GM18507 (cell line): ENCODE measurements at places on chromosomes 6 and 20.

GRCh38 chr6:39114704-39115599, at the start of gene SAYSD1:
Gene SAYSD1 (minus strand): TSS chr6:39115186. CDS start chr6:39115089, 97 bp downstream.
- DNase-seq, result peak; percentile 87

DNA sequence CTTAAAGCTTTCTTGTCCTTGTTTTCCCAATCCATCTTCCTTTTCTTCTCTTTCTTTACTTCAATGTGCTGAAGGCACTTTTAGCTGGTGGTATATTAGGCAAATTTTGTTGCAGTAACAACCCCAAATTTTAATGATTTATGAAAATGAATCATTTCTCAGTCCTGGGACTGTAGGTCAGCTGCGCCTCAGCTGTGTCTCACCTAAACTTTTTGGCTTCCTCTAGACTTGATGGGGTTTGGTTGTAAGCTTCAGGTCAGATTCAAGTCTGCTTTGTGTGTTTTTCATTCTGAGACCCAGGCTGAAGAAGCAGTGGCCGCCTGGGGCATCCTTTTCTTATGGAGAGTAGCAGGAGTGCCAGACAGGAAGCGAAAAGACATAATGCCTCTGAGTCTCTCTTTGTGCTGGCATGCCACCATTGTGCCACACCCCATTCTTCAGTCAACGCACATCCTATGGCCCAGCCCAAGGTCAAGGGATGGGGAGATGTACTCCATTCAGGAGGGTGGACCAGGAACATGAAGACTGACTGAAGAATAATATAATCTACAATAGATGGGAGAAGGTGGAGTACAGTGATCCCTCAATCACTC, 28.9 kb upstream of the CD83 start:
- DNase-seq, result no peak

GRCh38 chr20:14832630-14833029, 495.2 kb upstream of the FLRT3 start:
- DNase-seq, result no peak

DNA sequence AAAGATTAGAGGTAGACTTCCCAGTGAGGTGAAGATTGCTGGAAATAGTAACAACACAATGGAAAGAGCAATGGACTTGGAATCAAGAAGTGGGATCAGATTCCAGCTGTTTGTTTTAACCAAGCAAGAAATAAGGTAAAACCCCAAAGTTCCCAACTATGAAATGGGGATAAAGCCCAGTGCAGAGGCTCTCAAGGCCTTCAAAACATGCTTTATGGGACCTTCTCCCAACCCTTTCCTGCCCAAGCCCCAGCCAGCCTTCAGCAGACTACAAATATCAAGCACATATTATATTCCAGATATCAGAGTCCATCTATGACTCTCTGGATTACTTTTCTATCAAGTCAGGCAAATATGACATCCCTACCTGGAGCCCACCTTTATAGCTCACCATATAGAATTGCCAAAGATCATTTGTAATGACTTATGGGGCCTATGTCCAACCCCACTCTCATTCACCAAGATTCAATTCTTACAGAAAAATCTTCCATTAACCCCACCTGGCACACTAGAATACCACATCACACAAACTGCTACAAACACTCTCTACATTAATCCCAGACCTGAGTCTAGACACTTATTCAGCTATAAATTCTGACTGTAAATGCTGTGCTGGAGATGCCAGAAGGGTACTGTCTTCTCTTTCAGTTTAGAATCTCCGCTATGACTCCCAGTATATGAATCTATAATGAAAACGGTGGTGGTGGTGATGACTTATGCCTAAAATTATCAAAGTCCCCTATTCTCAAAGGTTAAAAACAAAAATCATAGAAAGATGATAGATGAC, 6.1 kb downstream of the DDX39B start:
- no peak for DNase-seq

DNA sequence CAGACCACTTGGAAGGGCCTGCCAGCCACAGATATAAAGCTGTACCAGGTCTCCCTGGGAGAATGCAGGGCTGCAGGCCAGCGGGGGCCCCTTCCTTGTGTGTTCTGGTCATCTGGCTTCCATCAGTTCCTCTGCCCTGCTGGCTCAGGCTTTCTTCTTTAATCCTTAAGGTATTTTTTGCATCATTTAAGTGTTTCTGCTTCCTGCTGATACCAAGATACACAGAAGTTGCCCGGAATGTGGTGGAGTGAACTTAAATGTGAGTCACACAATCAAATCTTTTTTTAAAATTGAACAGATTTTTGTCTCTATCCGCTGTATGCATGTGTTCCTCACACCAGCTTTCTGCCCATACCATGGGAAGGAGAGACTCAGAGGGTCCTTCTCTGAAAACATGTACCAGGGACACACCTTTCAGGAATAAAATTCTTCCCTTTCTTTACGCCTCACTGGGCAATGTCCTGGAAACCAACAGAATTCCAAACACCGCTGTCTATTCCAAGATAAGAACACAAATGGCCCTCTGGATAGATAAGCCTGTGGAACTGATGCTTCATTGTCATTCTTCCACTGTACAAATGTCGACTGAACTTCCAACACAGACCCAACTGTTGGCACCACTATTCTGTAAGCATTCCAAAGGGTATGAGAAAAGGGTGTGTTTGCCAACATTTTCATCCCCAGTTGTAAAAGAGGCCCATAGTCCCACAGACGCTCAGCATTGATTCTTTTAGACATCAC, 206.2 kb upstream of the MYLIP start:
- DNase-seq, result no peak

- DNase-seq, result no peak
Observed at GRCh38 chr6:13478525-13478966, 8.9 kb downstream of the GFOD1 start.

- no peak for DNase-seq
Observed at GRCh38 chr6:90253631-90254030, 43.0 kb downstream of the BACH2 start.

DNA sequence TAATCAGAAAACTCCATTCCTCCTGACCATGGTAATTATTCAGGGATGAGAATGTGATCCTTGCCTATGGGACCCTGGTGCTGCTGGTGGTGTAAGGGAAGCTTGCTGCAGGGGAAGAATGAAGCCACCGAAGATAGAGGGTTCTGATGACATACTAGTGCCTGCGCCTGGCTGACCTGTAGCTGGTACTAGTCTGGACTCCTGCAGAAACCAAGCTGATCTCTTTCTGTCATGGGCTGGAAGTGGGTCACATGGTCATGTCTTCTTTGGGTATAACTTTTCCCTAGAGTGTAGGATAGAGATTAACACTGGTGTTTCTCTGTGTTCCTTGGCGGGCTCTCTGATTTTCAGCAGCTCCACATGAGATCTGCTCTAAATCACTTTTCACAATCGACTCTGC, 8.6 kb upstream of the SLC4A11 start:
- no peak for DNase-seq

DNA sequence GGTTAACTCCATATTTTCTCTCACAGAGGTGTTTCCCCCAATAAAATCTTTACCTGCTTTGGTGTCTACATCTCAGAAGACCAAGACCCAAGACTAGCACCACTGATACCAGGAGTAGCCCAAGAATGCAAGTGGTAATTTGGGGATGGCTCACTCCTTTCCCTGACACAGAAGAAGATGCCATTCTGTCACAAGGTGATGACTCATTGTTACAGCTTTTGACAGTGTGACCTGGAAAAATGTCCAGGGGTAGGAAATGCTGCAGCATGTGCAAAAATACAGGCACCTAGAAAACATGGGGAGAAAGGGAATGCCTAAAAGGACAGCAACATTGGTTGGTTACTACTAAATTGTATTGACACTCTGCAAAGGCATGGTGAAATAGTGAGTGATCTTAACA, 254.0 kb upstream of the GJE1 start:
- no peak for DNase-seq

DNA sequence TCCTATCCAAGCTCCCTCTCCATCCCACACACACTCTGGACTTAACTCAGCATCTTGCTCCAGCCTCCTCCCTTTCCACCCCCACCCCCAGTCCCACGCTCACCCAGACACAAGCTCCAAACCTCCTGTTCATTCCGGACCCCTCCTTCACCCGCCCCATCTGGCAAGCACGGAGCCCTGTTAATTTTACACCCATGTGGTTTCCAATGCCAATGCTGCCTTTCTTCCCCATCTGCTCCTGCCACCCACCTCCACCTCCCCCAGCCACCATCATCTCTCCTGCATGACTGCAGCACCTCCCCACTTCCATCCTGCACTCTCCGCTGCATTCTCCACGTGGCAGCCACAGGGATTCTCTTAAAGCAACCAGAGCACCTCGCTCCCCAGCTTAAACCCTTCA, 9.9 kb upstream of the CDK5RAP1 start:
- no peak for DNase-seq

DNA sequence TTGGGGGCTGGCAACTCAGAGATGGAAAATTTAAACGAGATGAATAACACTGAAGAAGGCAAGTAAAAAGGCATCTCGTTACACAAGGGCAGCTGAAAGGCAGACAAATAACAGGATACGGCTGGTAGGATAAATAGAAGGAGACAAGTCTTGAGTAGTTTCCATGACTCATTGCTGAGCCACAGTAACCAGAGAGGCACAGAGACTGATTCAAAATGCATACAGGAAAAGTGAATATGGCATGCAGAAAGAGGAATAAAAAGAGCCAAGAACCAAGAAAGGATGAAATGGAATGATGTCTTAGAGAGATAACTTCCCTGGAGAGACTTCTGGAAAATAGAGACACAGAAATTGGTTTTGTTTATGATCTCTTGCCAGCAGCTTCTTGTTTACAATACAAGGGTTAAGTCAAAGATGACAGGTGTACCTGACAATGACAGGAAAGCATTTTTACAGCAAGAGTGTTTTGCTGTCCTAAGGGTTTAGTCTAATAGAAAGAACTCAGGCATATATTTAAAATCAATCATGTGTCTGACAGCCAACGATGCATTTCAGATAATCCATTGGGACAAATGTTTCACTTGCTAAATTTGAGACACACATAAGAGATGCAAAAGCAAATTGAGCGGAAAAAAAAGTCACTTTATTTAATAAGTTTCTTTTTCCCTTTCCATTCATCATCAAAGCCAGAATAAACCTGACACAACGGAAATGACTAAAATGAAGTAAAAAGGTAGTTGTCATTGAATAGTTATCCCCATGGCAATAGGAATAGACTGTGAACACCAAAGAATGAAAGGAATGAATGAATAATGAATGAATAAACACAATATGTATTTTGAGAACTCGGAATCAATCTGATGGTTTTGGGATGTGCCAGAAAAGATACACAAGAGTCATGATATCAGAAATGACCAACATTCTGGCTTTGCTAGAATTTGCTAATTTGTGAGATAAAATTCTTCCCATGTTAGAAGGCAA, 68.0 kb upstream of the KCNQ5 start:
- no peak for DNase-seq

DNA sequence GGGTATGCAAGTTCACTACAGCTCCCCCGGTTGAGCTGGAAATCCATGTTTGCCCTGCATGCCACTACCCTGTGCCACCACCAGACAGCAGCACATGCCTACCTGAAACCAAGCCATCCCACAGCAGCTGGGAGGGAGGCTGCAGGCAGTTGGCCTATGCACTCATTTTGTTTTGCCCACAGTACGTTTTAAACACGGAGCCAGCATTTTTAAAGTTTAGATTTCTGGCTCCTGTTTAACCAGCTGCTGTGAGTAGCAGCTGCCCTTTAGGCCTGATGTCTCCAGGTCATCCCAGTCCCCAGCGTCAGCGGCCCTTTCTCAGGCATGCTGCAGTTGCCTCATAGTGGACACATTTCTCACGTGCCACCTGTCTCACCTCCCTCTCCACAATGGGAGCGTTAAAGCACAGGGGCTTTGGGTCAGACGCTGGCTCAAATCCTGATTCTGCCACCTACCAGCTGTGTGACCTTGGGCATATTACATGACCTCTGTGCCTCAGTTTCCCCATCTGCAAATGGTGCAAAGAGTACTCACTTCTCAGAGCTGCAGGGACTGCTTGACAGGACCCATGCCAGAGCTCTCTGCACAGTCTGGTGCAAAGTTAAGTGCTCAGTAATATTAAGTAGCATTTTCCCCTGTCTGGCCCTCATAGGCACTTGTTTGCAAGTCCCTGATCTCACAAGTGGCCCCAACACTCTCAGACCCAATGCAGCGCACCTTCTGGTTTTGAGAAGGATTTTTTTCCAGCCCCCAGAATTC, 8.2 kb upstream of the UBE2V1 start:
- DNase-seq, result no peak

GRCh38 chr6:150894935-150895552, 29.5 kb downstream of the MTHFD1L start:
- DNase-seq, result no peak

- no peak for DNase-seq
Observed at GRCh38 chr6:31945507-31946369, at the start of gene CFB. Gene CFB (plus strand): TSS chr6:31946095. CDS start chr6:31946222, 127 bp downstream.
